ENCODE measurements at places on chromosomes 16 and 17.

DNA sequence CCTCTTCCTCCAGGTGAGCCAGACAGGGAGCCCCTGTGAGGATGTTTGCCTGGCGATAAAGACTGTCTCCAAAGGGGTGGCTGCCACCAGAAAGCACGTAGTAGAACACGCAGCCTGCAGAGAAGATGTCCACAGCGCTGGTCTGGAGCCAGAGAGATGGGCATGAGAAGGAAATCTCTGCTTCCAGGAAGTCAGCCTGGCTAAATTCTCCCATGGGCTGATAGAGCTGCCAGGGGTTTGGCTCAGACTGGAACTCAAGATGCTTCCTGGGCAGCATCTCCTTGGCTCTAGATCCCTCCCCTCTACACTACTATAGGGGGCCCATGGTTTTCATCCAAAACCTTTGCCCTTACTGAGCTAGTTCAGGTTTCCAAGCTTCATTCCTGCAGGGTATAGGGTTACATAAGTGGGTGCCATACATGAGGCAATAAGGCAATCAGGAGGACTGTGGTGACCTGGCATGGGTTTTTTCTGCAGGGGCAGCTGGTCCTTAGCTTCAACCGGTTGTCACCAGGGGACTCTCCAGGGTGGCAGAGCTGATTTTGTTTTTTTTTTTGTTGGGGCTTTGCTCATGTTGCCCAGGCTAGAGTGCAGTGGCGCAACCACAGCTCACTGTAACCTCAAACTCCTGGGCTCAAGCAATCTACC is 13.6 kb downstream of the PLK1 start:
- no peak for DNase-seq

- no peak for DNase-seq
Measured at GRCh38 chr17:39090908-39091665, 60.4 kb downstream of the PLXDC1 start.

- DNase-seq, result no peak
Measured at GRCh38 chr16:46606231-46606630, 14.9 kb downstream of the SHCBP1 start.

- DNase-seq, result peak; percentile 52
Measured at GRCh38 chr17:76816590-76817135, 51.5 kb upstream of the MGAT5B start.

DNA sequence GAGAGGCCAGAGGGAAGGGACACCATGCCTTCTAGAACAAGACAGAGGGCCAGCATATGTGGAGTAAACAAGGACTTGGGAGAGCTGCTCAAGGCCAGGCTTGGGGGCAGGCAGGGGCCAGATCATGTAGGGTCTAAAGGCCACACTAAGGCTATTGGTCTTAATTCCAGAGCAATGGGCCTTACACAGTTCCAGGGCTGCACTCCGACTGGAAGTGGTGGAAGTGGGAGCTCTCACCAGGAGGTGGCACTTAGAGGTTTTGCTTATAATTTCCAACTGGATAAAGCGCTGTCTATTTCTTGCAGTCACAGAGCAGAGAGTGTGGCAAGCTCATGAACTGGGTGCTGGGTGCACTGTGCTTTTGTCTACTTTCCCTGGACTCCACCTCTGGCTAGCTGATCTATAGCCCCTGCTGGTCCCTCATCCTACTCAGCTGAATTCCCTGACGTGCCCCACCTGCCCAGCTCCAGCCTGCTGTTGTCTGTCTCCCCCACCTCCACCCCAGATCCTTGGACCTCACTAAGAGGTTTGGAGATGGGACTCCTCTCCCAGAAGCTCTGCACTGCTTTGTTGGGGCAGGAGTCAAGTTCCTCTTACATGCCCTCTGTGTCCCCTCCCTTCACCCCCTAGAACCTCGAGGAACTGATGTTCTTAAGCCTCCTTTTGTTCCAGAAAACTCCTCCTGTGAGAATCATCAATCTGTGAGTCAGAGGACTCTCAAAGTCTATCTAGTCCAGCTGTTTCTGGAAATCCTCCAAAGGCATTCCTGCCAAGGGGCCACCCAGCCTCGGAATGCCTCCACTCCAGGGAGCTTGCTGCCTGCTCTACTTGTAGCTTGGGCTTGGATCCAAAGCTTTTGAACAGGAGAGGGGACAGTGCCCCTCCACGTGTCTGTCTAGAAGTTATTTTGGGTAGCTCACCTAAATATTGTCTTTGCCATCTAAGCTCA is 48.1 kb upstream of the KSR1 start:
- no peak for DNase-seq

DNA sequence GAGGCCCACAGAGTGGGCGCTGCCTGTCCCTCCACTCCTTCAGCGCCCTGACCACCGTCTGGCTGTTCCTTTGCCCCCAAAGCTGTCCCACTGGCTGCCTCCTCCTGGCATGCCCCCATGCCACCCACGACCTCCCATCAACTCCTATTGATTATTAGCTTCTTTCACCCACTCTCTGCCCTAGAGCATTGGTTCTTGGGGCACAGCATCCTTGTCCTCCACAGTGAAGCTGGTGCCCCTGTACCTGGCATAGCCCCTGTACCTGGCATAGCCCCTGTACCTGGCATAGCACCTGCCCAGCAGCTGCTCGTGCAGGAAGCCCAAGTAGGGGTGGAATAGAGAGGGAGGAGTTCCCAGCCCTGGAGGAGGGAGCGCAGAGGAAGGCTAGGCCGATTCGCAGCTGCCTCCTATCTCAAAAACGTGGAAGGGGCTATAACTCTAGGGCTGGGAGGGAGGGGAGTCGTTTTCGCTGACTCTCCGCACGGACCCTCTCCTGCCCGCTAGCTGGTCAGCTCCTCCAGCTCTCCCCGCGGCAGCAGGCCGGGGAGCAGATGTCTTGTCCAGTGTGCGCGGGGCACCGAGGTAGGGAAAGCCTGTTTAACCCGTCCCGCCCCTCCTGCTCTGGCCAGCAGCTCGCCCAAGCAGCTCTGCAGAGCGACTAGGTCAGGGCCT is 5.7 kb upstream of the ACTG1 start:
- DNase-seq, result no peak

- no peak for DNase-seq
Measured at GRCh38 chr17:57810721-57811637, 38.9 kb downstream of the MRPS23 start.

All from activated naive CD8-positive, alpha-beta T cell treated with anti-CD3 and anti-CD28 coated beads, Interleukin-2, amount 50 U/mL, for 24 hours (primary cell).